CD4-positive, alpha-beta memory T cell (primary cell): ENCODE measurements at places on chromosomes 3 and 15. TPM values are rescaled to one million over a fixed set of nuclear protein-coding genes. Genes with fewer than 3 reads are reported as not detected.

The MYH15 gene
- not detected for total RNA-seq

The ANKRD63 gene
- not detected for total RNA-seq

GRCh38 chr3:148955544-148956346 lies 35.6 kb upstream of the GYG1 start:
- DNase-seq = peak; percentile 43

DNA sequence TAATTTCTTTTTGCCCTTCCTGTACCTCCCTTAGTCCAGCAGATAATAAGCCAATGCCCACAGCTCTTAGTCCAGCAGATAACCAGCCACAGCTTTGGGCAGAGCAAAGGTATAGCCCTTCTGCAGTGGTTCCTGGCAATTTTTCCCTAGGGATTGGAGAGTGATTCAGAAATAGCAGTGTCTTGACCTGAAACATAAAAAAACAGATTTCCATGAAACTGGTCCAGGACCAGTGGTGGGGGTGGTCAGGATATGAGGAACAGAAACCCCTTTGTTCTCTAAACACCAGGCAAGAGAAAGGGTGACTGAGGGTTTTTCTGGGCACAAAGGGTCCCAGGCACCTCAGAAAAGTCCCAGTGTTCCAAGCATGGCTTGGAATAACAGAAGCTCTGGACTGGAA lies 103.4 kb downstream of the ARRDC4 start:
- no peak for DNase-seq
